ENCODE measurements at places on chromosomes 16 and 17. TPM values are rescaled to one million over a fixed set of nuclear protein-coding genes. Genes with fewer than 3 reads are reported as not detected.
A peak's percentile ranks its signal among the peaks of the same experiment; 100 is the strongest.

- peak; percentile 47 for DNase-seq
Measured at GRCh38 chr17:80035937-80036714, at the start of gene CCDC40. Gene CCDC40, plus strand, starts transcription at chr17:80036642. Its CDS starts 21 bp downstream, at chr17:80036663.

- DNase-seq: no peak
Measured at GRCh38 chr17:66900126-66901010, 64.1 kb upstream of the CACNG4 start.

GRCh38 chr17:71085238-71086033 lies 916.1 kb downstream of the KCNJ2 start:
- DNase-seq: no peak

- DNase-seq: no peak
Measured at GRCh38 chr17:79651266-79651665, 40.4 kb upstream of the RBFOX3 start.

- DNase-seq: peak; percentile 42
Measured at GRCh38 chr16:79612207-79612606, 11.7 kb upstream of the MAF start.

DNA sequence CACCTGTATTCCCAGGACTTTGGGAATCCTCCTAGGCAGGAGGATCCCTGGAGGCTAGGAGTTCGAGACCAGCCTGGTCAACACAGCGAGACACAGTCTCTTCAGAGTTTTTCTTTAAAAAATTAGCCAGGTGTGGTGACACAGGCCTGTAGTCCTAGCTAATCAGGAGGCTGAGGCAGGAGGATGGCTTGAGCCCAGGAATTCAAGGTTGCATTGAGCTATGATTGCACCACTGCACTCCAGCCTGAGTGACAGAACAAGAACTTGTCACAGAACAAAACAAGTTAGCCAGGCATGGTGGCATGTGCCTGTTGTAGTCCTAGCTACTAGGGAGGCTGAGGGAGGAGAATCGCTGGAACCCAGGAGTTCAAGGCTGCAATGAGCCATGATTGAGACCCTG lies 24.8 kb downstream of the ANKRD40 start:
- no peak for DNase-seq

DNA sequence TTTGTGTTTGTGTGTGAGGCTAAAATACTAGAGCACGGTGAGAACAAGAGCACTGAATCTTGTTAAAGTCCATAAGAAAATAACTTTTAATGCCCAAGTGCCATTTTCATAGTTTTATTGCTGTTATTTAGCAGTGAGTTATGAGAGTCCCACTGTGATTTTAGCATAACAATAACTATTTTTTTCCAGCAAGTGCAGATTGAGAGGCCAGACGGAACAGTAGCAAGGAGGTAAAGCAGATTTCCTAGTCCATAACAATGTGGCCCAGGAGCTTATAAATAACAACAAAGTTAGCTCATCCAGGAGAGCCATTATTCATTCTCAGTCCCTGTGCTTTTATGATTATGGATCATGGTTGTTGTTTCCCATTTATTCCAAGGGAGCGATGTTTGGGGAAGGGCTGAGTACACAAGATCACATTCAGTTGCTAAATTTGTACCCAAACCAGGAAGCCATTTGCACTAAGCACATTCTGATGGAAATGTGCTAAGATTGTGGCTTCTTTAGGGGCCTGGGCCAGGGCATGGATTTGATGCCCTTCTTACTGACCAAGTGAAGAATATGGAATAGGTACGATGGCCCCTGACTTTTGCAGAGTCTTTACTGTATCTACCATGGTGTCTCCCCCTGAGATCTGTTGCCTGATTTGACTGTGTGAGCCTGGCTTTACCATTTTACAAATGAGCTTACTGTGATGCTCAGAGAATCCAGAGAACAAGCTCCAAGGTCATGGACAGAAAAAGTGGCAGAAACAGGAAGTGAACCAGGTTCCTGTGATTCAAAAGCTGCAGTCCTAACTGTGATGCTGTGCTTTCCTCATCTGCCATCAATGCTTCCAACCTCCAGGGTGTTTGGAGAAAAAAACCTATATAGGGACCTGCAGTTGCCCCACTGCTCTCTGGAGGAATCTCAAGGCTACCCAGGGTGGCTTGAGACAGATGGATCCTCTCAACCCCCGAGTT lies 204.7 kb upstream of the HSBP1 start:
- no peak for DNase-seq

DNA sequence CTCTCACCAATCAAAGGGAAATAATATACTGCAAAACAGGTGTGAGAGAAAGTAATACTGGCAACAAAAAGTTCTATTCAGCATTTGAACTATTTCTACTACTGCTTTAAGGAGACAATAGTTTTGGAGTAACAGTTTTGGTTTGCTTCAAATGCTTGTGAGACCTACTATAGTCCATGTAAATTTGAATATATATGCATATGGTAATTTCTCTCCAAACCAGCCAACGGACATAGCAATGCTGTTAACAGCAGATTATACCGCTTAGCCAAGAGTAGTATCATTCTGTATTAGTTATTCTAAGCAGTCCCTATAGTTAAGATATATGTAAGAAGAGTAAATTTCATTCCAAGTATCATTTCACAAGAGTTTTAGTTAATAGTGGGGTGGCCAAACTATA lies 18.5 kb downstream of the PHLPP2 start:
- DNase-seq: no peak

DNA sequence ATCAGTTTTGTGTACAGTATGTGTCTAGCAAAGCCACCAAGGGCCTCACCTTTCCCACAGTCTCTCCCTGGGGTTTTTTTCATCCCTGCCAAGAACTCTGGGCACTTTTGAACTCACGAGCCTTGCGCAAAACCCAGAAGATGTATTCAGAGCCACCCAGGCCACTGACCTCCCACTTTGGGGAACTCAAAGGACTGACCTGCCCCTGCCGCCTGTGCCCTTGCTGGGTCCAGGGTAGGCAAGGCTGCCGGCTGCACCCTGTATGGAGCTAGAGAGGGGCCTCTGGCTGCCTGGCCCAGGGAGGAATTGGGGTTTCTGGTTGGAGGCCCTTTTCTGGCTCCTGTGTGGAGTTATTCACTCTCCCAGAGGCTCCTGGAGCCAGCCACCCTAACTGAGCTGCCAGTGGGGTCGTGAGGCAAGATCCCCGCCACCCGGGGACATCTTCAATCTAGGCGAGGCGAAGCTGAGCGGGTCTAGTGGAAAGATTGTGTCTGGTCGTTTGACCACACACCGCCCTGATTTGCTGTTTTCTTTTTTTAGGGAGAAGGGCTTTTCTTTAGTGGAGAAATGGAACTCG lies 1.9 kb downstream of the CDK5R1 start:
- no peak for DNase-seq

The CCL2 gene
- total RNA-seq: 44.1 TPM

The TIGD7 gene
- total RNA-seq: 4.4 TPM

The SLFN13 gene
- total RNA-seq: 2.7 TPM

The KRT33B gene
- total RNA-seq: not detected

The SLFN12 gene
- 52.5 TPM for total RNA-seq

The SUMO2 gene
- total RNA-seq: 449 TPM
